Ovary (tissue), 10 donors: ENCODE measurements at places on chromosomes 5 and 9. TPM values are rescaled to one million over a fixed set of nuclear protein-coding genes. Genes with fewer than 3 reads are reported as not detected.

LAMC3 gene
- total RNA-seq = 1.8 TPM

PRUNE2 gene
- total RNA-seq = 31.8 TPM

PURA gene
- total RNA-seq = 34.2 TPM

FOXD4 gene
- 0.13 TPM for total RNA-seq

UBTD2 gene
- total RNA-seq = 21.4 TPM

DNA sequence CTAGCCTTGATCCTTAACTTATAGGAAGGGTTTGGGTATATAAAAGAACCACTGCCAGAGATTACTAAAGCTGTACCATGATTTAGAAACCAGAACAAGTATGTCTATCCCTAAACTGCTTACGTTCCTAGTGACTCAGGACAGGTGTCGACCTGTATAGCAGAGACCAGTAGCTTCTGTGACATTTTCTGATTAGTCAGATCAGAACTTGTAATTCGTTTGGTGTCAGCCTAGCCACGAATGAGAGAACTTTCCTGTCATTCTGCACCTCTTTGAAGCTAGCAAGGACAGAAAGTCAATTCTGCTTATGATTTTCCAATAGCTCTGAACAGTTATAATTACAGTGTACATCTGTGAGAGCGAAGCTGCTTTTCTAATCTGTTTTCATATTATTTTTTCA is 39.5 kb downstream of the PRKACG start:
- DNase-seq = no peak

- no peak for DNase-seq
Measured at GRCh38 chr5:54785729-54786591, 199.4 kb downstream of the ESM1 start.

DNA sequence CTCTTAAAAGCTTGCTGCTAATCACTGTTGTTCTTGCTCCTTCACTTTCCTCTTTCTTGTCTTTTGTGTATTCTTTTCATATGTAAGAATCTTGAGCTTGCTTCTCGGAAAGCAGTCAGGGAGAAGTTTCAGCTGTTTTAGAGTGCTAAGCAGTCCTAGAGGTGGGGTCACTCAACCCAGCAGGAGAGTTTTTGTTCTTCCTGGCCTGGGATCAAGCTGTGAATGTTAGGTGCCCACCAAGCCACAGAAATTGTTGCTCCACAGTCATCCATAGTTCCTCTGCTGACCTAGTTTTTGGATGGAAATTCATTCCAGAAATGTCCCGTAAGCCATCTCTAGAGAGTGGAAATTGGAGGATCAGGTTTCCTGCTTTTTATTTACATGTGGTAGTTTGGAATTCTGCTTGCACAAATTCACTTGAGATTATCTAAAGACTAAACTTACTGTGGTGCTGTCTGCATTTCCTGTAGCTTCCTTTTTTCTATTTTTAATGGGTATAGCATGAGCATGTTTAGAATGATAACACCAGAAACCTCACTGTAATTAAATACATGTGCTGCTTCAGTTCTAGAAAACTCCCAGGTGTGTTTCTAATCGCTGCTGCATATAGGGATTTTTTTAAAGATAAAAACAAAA is 108.7 kb downstream of the MAST4 start:
- DNase-seq = no peak

- no peak for DNase-seq
Measured at GRCh38 chr5:142390334-142390733, 65.5 kb upstream of the SPRY4 start.

- no peak for DNase-seq
Measured at GRCh38 chr9:113873926-113874325, 2.2 kb upstream of the ZNF618 start.

DNA sequence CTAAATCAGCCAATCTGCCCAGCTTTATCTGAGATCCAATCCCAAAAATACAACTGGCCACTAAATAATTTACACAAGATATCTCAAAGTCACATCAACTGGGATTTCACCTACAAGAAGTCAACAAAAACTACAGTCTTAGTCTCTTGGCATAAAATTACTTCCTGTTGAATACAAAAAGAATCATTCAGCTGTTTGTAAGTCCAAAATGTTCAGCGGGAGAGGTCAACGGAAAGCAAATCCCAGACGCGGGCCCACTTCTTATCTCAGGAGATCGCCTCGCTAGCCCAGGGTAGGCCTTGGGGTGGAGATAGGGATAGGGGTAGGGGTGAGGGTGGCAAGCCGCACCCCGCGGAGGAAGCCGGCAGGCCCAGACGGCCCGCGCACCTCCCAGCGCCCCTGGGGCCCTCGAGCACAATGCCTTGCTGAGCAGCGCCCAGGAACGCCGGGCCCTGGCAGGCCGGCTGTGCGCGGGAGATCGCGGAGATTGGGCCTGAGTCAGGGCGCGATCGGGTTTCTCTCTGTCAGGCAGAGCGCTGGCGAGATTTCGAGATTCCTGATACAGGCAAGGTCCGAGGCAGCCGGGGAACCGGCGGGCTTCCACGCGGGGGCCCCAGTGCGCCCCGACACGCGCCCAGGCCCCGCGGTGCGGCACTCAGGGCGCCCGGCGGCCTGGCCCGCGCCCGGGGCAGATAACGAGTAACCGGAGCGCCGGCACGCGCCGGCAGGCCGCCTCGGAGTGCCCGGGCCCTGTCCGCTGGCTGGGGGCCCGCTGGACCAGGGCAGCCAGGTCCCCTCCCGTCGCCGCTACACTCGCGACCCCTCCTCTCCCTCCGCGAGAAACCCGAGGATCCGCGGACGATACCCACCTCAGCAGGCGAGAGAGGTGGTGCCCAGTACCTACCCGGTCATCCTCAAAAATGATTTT is 601 bp downstream of the HINT1 start:
- DNase-seq = peak; percentile 64

DNA sequence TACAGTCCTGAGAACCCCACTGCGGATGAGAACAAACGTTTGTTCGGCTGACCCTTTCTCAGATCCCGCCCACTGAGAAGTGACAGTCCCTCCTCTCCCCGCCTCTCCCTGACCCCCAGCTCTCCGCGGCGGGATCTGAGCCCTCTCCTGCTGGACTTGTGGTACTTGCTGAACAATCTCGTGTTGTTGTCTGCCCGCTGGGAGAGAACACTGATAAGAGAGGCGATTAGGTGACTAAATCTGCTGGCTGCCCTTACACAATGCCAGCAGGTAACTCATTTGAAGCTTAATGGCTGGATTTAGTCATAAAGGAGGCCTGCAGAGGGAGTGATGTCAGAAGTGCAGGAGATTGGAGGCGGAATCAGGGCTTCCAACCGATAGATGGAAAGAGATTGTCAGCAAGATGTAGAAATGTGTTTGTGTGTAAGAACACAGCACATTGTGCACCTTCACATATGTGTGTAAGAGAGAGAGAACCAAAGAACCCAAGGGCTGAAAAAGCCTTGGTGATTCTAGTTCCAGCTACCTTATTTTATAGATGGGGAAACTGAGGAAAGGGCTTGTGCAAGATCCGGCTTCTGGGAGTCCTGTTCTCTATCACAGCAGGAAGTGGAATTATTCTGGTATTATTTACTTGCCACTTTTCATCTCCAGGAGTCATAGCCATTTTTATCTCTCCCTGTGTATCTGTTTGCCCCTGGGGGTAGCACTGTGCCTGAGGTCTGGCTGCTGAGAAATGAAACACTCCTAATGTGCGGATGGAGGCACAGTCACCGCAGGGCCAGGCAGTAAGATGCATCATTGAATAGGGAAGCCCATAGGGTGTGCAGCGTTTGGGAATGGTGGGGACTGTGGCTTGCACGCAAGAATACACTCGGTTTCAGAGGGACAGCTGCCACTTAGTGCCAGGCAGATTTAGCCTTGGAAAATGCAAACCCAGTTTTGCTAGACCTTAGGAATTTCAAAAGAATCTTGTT is 203.7 kb upstream of the MSX2 start:
- no peak for DNase-seq

DNA sequence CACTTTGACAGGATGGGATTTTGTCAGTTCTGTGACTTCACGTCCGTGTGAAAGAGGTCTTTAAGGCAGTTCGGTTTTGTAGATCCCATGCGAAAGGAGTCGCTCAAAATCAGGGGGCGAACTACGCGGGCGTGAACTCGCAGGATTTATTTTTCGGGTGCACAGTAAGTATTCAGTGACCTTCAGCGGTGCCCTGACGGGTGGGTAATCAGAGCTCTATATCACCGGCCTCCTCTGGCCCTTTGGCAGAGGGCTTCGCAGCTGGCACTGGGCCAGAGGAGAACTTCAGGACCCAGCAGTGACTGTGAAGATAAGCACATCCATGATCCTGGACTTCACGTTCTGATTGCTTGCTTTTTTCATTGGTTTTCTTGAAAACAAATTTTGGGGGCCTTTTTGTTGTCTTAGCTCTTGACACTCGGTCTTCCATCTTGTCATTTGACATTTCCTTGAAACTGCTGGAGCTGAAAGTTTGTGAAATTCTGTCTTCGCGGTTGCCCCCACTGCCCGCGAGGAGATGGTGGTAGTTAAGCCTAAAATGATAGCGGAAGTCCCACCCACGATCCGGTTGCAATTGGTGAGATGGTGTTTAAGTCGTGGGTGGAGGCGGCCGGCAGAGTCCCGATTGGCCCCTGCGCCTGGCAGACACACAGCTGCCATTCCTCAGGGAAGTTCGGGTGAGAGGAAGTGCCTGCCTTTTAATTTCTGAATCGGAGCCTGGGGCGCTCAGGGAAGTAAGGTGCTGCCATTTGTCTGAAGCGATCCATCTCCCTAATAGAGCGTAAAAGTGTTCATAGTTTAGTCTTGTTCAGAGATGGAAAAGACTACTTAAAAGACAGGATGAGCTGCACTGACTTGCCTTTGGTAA is at the start of gene FAM120AOS:
FAM120AOS (minus strand) TSS at position 535 of the 868 bp plus-strand sequence. CDS start 872 bp downstream, outside the sequence.
- peak; percentile 85 for DNase-seq

GRCh38 chr5:174424219-174425053 is 299.9 kb upstream of the MSX2 start:
- DNase-seq = no peak

GRCh38 chr5:77871946-77872345 is 95.8 kb upstream of the TBCA start:
- DNase-seq = no peak

DNA sequence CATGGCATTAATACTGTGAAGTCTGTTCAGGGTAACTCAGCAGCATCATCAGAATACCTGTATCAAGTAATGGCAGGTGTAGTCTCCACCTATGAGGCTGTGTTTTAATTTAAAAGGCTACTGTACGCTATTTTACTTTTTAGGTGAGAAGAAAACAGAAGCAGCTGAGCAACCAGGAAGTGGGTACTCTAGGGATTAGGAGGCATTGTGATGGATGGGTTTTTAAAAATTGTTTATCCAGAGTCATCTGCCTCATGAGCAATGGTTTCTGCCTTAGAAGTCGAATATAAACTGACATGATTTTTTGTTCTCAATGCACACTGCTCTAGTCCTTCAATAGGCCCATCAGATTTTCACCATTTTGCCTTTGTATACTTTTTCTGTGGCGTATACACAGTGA is 42.6 kb downstream of the PSIP1 start:
- no peak for DNase-seq

GRCh38 chr9:76027861-76028260 is 137.4 kb downstream of the PCSK5 start:
- no peak for DNase-seq

DNA sequence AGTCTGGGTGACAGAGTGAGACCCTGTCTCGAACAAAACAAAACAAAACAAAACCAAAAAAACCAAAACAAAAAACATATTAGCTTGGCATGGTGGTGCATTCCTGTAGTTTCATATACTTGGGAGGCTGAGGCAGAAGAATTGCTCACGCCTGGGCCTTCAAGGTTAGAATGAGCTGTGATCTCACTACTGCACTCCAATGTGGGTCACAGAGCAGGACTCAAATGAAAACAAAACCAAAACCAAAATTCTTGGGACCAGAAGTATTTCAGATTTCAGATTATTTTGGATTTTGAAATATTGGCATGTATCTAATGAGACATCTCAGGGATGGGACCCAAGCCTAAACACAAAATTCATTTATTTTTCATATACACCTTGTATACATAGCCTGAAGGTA is 80.2 kb downstream of the TMC1 start:
- DNase-seq = no peak

GRCh38 chr5:72179816-72180440 is 72.7 kb downstream of the MAP1B start:
- DNase-seq = no peak

DNA sequence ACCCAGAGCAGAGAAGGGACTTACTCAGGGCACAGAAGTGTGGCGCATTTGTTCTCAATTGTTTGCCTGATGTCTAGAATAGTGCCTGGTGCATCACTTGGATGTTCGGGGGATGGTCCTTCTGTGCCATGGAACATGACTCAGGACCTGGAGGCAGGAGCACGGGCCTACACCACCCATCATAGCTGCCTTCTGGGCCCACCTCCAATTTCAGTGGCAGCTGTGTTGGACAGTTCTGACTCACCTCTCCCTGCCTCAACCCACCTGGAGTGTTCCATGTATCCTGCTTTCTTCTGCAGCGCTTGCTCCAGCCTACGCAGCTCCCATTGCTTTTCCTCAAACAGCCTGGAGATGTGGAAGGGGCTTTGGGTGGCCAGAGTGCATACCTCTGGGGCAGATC is 12.5 kb upstream of the CXCL14 start:
- DNase-seq = no peak

DNA sequence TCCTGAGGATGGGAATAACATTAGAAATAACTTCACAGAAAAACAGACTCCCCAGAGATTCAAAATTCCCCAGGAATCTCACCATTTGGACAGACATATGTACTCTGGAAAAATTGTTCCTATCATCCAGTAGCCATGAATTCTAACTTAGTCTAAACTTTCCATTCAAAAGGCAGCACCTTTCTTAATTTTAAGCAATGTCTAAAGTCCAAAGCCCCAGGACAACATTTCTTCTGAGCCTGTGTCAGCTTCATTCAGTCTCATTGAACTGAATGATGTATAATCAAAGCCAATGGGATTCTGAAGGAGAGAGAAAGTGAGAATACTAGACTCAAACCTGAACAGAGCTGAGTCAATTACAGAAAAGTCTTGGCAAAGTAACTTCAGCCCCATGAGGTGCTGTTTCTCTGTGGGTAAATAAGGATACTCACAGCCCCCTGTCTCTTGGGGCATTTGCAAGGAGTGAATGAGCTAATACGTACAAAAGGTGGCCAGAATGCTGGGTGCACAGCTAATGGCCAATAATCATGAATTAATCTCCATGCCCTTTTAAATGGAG is 140.6 kb downstream of the SEMA5A start:
- DNase-seq = no peak

DNA sequence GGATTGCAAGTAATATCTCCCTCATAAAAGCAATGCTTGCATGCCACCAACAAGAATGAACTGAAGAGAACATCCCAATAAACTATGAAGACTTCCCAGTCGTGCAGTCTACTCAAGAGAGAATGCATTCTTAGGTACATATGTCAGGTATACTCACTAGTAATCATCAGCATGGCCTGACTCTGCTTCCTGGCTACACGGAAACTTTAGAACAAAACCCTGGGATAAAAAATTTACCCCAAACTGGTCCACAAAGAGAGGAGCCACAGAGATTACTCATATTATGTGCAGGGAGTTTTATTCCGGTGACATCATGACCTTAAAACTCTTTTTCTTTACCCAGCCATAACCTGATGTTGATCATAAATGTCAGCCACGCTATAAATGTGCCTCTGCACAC is 57.5 kb upstream of the PAPPA start:
- no peak for DNase-seq

- DNase-seq = no peak
Measured at GRCh38 chr5:98999631-99000030, 70.8 kb upstream of the CHD1 start.

- DNase-seq = no peak
Measured at GRCh38 chr5:35593338-35593737, 24.3 kb upstream of the SPEF2 start.
